Right renal cortex interstitium (tissue), 3 donors: ENCODE measurements at places on chromosomes 11 and 22. TPM values are rescaled to one million over a fixed set of nuclear protein-coding genes. Genes with fewer than 3 reads are reported as not detected.

Gene MB
- 0.22 TPM for polyA plus RNA-seq

Gene MAJIN
- polyA plus RNA-seq: 0.67 TPM

Gene BTG4
- polyA plus RNA-seq: not detected

Gene TEX12
- polyA plus RNA-seq: not detected

DNA sequence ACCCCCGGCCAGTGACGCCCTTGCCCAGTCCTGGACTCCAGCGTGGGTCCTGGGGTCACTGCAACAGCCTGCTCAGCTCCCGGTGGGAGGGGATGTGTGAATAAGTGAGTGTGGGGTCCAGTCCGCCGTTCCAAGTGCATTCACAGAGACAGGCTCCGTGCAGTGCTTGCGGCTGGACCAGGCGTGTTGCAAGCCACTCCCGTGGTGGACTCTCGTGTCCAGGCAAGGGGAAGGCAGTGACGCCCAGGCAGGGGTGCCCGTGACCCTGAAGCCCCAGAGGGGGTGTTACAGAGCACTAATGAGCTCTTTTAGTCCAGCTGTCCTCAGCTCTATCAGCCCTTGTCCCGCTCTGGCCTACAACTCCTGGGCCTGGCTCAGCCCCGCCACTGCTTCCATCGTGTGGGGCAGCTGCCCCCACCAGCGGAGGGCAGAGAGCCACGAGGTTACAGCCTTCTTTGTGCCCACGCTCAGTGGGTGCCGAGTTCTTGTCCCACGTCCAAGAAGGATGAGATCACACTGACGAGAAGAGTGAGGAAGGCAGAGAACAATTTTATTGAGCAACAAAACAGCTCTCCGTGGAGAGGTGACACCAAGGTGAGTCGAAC, 1807.5 kb downstream of the LRRC4C start:
- no peak for DNase-seq

DNA sequence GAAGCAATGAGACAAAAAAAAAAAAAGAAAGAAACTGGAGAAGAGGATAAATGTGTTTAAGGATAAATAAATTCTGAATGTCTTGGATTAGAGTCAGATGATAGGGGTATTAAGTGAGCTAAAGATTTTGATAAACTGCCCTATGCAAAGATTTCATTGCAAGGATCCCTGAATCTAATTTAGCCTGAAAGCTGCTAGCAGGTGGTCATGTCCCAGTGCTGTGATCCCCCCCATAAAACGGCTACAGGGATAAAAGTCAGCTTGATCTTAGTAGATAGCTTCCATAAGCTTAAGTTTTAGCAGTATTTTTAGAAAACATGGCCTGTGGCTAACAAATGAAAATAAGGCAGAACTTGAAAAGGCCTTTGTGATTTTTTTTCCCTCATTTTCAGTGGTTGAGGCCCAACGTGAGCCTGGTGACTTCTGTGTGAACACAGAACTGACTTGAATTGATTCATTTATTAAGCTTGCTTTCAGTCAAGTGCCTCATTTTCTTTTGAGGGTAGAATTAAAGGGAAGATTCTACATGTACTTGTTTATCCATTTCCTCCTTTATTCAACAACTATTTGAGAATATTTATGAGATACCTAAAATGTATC, 44.5 kb downstream of the CD44 start:
- no peak for DNase-seq

- DNase-seq: peak; percentile 41
Observed at GRCh38 chr11:33857933-33858371, 33.9 kb downstream of the LMO2 start.

DNA sequence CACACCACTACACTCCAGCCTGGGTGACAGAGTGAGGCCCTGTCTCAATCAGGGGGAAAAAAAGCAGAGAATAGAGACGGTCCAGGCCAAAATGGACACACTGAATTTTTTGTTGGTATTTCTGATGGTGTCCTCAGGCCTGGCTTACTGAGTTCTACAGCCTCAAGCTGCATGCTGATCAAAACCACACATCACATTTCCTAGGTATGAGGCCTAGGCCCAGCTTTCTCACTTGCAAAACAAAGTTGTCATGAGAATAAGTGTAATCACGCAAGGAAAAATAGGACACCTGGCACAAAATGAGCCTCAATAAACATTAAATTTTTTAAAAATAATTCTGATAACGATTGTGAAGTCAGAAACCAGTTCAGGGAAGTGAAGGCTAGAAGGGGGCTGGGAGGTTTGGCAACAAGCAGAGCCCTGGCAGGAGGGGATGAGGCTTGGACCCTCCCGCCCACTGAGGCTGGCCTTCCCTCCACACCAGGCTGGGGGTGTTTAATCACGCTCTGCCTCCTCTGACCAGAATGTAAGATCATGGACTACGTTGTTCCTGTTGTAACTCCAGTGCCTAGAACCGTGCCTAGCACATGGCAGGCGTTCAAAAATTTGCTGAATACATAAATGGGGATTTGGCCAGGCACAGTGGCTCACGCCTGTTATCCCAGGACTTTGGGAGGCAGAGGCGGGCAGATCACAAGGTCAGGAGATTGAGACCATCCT, 18.1 kb downstream of the PACSIN2 start:
- DNase-seq: no peak

- DNase-seq: no peak
Observed at GRCh38 chr22:19325296-19325948, 33.9 kb upstream of the CLTCL1 start.

DNA sequence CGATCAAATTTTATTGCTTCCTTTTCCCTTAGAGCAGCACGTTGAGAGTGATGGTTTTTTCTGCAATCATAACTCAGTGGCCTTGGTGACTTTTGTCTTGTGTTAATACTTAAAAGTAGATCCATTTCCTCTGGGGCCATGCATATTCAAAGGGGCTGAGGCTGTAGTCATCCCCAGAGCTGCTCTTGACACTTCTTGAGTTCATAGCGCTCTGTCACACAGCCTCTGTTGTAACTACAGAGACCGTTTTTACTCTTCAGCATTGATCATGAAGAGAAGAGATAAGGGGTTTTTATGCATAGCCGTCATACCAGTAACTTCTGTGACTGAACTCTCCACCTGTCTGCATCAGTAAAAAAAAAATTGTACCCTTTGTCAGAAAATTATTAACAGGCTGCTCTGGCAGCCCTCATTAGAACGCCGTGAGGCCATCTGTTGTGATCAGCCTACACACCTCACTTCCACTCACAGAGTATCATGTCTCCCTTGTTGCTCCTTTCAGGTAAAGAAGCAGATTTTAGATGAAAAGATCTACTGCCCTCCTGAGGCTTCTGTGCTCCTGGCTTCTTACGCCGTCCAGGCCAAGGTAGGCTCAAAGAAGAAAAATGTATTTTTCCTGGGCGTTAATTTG, 38.4 kb downstream of the NF2 start:
- no peak for DNase-seq

DNA sequence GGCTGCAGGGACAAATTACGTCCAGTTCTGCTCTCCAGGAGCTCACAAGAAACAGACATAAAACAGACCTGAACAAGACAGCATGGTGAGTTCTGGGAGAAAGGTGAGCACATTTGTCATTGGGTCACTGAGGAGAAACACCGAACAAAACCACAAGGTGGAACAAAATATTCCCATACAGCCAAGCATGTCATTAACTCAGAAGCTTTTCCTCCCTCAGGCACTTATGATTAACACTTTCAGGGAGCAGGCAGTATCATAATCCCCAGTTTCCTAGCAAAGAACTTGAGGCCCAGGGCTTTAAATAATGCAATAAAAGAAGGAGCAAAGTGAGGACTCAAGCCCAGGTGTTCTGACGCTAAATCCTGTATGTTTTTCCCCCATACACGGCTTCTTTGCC, 43.0 kb downstream of the P4HA3 start:
- no peak for DNase-seq

DNA sequence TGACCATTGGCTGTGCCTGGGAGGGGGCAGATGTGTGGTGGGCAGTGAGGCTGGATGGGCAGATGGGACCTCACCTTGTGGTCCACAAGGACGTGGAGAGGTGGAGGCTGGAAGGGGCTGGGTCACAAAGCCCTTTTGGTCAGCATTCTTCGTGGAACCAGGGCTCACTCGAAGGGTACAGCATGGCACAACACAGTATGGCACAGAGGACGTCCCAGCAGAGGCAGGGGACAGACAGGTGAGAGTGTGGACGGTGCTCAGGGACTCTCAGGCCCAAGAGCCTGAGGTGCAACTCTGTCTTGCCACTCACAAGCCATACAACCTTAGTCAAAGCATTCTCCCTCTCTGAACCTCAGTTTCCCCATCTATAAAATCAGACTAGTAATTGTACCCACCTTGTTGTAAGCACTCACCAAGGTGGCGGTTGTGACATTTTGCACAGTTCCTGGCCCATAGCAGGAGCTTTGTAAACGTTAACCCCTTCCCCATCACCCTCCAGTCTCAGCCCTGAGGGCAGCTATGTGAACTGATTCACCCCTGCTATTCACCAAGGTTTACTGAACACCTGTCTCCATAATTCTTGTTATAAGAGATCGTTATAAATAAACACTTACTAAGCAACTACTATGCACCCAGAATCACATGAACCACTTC, 11.6 kb upstream of the TSKU start:
- no peak for DNase-seq

- DNase-seq: no peak
Observed at GRCh38 chr11:19380375-19380774, 139.6 kb upstream of the E2F8 start.

DNA sequence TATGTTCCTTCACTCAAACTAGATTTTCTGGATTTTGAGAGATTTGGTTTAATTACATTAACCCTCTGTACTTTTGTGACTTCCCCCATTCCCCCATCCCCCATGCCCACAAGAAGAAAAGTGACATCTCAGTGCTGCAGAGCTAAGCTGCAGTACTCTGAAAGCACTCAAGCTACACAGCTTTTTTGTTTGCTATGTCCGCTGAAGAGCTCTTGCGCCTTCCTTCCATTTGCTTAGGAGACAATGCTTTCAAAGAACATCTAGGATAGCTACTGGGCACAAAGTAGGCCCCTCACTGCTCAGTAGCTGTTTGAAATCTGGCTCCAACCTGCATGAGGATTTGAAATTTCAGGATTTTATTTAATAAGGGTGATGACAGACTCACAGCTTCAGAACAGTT, 69.7 kb downstream of the SLC17A6 start:
- DNase-seq: no peak

GRCh38 chr22:47124451-47124881, 362.0 kb downstream of the TBC1D22A start:
- DNase-seq: no peak

GRCh38 chr11:121648306-121648705, 195.5 kb upstream of the SORL1-AS1 start:
- DNase-seq: no peak

- no peak for DNase-seq
Observed at GRCh38 chr11:64040684-64041322, 5.1 kb downstream of the FLRT1 start.

DNA sequence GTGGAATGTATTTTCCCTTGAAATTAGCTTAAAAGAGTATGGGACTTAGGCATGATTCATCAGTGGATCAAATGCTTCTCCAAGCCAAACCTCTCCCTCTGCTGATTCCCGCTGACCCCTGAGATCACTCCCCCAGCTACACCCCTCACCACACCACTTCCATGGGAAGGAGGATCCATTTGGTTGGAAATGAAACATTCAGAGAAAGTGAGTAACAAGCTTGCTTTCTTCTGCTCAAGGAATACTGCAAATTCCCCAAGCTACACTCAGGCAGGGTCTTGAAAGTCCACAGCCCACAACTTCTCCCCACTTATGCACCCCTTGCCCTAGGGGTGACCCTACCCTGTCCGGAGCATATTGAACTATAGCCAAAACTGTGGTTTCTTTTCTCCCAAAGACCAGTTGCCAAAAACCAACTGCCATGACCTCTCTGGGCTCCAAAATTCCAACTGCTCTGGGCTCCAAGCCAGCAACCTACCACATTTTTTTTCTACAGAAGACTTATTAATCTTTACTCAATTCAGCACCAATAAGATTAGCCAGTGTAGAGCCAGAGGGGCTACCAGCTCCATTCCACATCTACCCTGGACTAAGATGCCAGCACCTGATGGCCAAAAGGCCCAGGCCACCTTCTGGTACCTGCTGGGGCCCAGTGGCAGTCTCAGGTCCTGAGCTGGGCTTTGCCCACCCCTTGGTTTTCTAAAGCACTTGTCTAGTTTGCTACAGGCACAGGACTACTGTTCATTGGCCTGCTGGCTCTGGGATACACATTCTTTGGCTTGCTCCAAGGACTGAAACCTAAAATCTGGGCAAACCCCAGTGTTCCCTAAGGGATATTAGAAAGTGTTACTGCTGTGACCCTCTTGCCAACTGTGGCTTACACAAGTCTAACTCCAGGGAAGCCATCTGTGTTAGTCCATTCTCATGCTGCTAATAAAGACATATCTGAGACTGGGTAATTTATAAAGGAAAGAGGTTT, 101.1 kb downstream of the MICAL3 start:
- no peak for DNase-seq

- no peak for DNase-seq
Observed at GRCh38 chr22:45009606-45010531, at the start of gene PHF21B. TSS of gene PHF21B (minus strand) at chr22:45010005. CDS start at chr22:45009549, 456 bp downstream.

DNA sequence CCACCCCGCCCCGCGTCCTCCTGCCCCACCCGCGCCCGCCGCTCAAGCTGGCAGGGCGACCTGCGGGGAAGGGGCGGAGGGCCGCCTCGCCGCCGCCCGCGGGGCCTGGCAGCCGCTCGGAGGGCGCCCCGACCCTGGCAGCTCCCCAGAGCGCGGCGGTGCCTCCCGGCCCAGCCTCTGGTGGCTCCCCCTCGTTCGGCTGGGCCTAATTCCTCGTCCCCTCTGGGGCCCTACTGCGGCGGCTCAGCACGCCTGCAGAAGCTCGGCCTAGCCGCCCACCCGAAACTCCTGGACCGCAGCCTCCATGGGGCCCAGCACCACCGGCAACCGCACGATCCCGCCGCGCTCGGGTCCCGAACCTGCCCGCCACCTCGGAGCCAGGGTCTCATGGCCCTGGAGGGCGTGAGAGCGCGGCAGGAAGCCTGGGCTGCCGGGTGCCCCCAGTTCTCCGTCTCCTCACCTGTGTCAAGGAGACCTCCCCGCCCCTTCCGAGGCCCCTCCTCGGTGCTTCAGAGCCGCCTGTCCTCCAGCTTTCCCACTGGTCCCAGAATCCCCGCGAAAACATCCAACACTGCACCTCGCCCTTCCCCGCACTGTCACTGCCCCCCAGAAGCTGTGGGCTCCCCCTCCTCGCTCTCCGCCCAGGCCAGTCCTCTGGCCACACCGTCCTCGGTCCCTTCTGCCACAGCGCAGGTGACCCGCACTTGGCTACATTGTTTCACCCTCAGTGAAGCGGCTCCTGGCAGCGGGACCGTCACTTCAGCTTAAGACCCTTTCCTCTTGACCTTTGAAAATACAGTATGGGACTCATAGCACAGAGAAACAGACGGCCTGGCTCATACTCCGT, 613 bp upstream of the GSC2 start:
- no peak for DNase-seq
